HS-5 (cell line): ENCODE measurements at places on chromosomes 12 and 14.

DNA sequence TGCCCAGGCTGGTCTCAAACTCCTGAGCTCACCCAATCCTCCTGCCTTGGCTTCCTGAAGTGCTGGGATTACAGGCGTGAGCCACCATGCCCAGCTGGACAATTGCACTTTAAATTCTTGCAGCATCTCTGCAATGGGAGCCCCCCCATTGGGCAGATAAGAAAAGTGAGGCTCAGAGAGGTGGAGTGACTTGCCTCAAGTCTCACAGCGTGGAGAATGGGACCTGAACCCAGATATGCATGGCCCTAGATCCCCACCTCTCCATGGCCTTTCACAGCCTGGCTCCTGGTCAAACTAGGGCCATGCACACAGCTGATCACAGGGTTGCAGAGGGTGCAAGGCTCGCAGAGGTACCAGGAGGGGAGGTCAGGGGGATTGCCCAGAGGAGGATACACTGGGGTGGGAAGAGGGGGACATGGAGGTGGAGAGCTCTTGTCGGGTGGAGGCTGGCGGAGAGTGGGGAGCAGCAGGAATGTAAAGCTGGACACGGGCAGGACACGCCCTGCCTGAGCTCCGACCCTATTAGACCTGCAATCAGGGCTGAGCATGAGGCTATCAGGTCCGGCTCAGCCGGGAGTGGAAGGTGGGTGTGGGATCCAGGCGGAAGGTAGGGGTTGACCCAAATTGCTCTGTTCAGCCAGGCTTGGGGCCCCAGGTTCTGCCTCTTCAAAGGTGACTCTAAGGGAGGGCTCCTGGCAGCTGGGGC, 6.9 kb downstream of the EXOC3L4 start:
- DNase-seq, result no peak

- DNase-seq, result no peak
Measured at GRCh38 chr12:19695244-19696098, 256.2 kb downstream of the AEBP2 start.

GRCh38 chr12:52947738-52948423, 1.0 kb upstream of the KRT18 start:
- DNase-seq, result no peak

GRCh38 chr14:22890416-22890815, 7.4 kb downstream of the REM2 start:
- DNase-seq, result no peak

- no peak for DNase-seq
Measured at GRCh38 chr12:12533238-12533829, 29.3 kb downstream of the DUSP16 start.

- no peak for DNase-seq
Measured at GRCh38 chr12:22230280-22230794, 104.2 kb downstream of the ST8SIA1 start.

GRCh38 chr12:117100851-117101673, 1.8 kb upstream of the TESC start:
- no peak for DNase-seq

- DNase-seq, result peak; percentile 10
Measured at GRCh38 chr12:117261247-117261646, 71.0 kb upstream of the FBXO21 start.

GRCh38 chr12:24034894-24035293, 85.4 kb upstream of the SOX5 start:
- no peak for DNase-seq

- DNase-seq, result peak; percentile 14
Measured at GRCh38 chr14:67167420-67168109, 21.7 kb upstream of the GARIN2 start.

DNA sequence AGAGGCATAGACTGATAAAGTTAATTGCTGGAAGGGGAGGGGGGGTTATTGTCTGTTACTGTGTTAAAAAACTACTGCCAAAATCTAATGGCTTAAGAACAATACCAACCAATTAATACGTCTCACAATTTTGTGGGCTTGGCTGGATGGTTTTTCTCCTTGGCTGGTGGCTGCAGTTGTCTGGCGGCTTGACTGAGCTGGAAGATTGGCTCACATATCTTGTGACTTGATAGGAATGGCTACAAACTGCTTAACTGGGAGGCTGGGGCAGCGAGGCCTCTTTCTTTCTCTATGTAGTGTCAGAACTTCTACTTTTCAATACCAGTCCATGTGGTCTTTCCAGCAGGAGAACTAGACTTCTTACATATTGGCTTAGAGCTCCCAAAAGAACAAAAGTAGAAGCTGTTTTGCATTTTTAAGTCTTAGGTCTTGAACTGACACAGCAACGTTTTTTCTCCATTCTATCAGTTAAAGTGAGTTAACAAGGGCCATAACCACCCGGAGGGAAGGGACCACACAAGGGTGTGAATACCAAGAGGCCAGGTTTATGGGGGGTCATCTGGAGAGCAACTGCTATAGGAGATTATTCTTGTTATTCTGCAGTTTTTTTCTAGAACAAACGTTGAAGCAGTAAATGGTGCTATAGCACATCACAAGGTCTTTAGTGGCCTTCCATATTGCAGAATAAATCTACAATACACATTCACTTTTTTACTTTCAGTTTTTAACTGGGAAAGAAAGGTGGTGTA, 46.9 kb downstream of the ZDHHC17 start:
- no peak for DNase-seq

GRCh38 chr12:45315462-45315861, 99.6 kb downstream of the ANO6 start:
- no peak for DNase-seq

GRCh38 chr14:29205658-29206057, 439.1 kb downstream of the FOXG1 start:
- DNase-seq, result no peak

GRCh38 chr14:69582212-69582611, 7.5 kb upstream of the CCDC177 start:
- no peak for DNase-seq

- no peak for DNase-seq
Measured at GRCh38 chr12:66061557-66062289, 68.8 kb downstream of the LLPH start.

DNA sequence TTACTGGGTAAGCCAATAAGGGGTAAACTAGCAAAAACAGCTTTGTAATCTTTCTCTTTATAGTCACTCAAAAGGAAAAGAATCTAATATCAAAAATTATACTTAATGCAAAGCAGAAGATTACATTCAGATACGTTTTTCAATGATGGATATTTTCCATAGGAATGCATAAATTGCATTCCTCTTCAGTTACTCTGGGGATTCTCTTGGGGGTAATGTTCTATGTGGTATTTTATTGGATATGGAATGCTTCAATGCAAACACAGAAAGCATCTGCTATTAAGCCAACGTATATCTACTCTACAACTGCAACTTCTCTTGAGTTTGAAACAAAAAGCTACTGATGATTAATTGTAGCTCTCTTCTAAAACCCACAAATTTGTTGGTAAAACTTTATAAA, 106.0 kb downstream of the SLC41A2 start:
- DNase-seq, result peak; percentile 33

GRCh38 chr12:76143343-76144244, 59.1 kb upstream of the NAP1L1 start:
- no peak for DNase-seq

DNA sequence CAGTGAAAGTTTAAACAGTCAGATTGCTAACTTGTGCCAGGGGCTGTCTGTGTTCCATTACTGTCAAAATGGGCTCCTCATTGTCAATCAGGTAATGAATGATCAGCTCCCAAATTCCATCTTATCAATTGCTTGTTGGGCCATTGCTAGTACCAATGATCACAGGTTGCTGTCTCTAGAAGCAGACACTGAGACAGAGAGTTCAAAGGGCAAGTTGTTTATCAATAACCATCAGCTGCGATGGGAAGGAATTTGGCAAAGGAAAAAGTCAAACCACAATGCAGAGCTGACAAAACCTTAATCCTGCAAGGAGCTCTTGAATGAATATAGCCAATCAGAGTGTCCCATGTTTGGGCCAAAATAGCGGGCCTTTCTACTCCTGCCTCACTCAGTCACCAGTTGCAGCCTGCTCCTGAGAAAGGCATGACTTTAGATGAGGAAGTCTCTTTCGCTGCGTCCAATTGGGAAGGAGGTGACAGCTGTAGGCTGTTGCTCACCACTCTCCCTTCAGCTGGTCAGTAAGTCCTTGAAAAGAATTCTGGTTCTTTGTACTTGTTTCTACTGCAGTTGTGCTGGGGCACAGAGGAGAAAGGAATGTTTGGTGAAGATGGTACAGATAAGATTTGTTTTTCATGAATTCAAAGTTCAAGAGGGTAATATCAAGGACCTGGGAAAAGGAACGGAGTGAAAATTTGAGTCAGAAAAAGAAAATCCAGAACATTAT, 179.2 kb upstream of the PDE3A start:
- no peak for DNase-seq

DNA sequence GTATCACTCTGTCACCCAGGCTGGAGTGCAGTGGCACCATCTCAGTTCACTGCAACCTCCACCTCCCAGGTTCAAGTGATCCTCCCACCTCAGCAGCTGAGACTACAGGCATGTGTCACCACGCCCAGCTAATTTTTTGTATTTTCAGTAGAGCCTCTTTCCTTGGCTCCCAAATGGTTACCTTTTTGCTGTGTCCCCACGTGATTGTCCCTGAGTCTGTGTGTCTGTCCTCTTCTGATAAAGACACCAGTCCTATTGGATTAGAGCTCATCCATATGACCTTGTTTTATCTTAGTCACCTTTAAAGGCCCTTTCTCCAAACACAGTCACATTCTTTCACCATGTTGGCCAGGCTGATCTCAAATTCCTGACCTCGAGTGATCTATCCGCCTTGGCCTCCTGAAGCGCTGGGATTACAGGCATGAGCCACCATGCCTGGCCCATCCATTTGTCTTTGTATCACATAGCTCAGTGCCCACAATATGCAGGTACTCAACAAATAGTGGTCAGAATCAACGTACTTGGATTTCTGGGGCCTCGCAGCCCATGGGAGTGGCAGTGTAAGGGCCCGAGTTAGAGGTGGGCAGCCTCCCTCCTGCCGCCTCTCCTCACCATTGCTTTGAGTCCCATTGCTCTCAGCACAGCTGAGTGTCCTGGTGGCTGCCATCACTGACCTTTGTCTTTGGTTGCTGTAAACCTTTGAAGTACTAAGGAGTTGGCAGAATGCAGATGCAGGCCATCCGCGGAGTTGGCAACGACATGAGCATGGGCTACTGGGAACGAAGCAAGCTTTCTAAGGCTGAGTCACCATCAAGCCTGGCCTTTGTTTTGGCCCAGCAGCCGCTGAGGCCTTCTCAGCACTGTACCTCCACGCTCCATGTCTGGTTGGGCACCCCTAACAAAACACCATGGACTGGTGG, 9.3 kb downstream of the TPCN1 start:
- DNase-seq, result no peak

DNA sequence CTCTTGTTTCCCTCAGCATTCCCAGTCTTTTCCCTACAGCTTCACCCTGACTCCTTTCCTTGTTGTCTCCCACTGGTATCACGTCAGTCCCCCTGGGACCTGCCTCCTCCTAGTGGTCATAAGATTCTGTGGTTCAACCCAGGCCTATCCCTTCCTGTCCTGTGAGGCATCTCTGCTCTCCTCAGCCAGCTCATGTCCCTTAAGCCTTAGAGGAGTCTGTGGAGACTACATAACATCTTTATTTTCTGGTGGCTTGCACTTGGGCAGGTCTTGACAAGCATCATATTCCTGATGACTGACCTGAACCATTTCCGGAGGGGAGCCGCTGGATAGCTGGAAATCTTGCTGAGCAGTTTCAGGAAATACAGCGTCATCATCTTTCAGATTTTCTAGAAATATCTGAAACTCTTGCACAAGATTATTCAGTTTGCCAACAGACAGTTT, 688 bp downstream of the C12orf71 start:
- no peak for DNase-seq

GRCh38 chr12:7395950-7396349, 48.0 kb downstream of the CD163L1 start:
- peak; percentile 29 for DNase-seq

GRCh38 chr12:1798641-1799020, 21.7 kb upstream of the LRTM2 start:
- no peak for DNase-seq

DNA sequence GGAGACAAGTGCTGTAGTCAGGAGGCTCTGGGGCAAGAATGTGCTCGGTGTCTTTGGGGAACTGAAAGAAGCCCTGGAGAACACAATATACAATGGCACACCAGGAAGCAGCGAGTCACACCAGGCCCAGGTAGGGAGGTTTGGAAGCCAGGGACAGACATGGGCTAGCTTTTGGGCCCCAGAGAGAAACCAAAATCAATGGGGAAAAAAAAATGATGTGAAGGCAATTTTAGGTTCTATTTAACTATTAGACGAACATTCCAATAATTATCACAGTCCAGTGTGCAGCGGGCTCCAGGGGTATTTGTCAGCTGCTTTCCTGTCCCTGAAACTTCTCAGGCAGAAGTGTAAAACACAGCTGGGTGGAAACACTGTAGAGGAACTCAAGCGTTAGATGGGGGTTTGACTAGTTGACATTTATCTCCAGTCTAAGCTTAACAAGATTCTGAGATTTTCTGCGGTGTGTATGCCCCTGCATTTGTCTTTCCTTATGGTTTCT, 21.8 kb upstream of the EGLN3 start:
- DNase-seq, result no peak
